ENCODE measurements at places on chromosomes 6 and 20. TPM values are rescaled to one million over a fixed set of nuclear protein-coding genes. Genes with fewer than 3 reads are reported as not detected.
A peak's percentile ranks its signal among the peaks of the same experiment; 100 is the strongest.

Gene HEY2
- not detected for total RNA-seq

Gene RALGAPA2
- total RNA-seq: 28.8 TPM

Gene C4A
- total RNA-seq: 4.0 TPM

Gene SFTA2
- not detected for total RNA-seq

Gene ROS1
- not detected for total RNA-seq

Gene FAM209B
- 1.3 TPM for total RNA-seq

Gene BTN3A1
- total RNA-seq: 279 TPM

DNA sequence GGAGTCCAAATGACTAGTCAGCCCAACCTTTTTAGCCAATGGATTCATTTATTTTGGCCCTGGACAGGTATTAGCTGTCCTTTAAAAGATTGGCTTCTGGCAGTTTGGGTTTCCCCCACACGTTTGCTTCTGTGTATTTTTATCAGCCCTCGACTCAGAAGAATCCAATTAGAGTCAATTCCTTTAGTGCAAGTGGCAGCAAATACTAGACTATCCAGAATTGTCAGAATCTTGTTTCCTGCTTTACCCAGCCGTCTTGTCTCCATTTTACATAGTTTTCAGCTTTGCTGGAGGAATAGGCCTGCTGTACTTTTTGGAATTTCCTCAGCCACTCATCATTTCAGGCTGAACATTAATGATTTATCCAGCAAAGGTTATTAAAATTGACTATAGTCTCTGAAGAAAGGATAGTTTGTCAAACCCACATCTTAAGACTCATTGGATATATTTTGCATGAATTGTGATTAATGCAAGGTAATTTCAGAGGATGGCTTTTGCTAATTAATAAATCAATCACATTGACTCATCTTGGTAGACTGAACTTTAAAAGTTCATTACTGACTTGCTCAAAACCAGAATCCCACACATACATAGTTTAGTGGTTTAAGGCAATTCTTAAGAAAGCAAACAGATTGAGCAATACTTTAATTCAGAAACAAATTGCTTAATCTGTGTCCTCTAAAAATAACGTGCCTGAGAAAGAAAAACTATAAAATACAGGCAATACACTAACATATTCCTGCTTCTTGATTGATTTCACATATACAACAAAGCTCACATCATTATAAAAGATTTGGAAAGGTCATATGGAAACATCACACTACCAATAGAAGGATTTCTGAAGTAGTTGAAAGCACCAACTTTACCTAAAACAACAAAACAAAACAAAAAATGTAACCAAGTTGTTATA, 62.9 kb upstream of the ZNF217 start:
- peaks cover 43% of the 10 kb centered on the region for H3K4me1 ChIP-seq
- no peaks in the 10 kb centered on the region for H3K36me3 ChIP-seq
- no peak for DNase-seq
- no peak overlapping the region for H3K27ac ChIP-seq
- no peaks in the 10 kb centered on the region for H3K27me3 ChIP-seq

- peak; percentile 17 for DNase-seq
- H3K4me3 ChIP-seq: peak overlapping the region; percentile 82
- peaks cover 30% of the 10 kb centered on the region for H3K4me1 ChIP-seq
- no peaks in the 10 kb centered on the region for H3K36me3 ChIP-seq
- no peaks in the 10 kb centered on the region for H3K27me3 ChIP-seq
Observed at GRCh38 chr20:53595018-53595378, 1.4 kb upstream of the ZNF217 start.

DNA sequence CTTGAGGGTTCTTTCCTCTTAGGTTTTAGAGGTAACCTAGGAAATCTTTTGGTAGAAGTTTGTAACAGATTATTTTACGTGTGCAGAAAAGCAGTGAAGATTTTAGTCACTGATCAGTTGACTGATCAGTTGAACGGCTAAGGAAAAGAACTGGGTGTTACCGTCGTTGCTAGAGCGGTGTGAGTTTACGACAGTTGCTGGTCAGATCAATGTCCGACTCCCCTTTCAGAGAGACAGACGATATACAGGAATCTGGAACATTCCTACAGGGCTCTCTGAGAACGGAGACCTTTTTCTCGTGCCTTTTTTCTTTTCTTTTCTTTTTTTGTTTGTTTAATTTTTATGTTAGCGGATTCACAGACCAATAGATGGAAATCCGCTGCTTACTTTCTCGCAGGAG, 132.1 kb upstream of the ZNF184 start:
- no peaks in the 10 kb centered on the region for H3K36me3 ChIP-seq
- peak overlapping the region; percentile 32 for H3K4me3 ChIP-seq
- peaks cover 39% of the 10 kb centered on the region for H3K27me3 ChIP-seq
- H3K27ac ChIP-seq: no peak overlapping the region
- DNase-seq: no peak
- H3K4me1 ChIP-seq: peaks cover 6% of the 10 kb centered on the region

- no peaks in the 10 kb centered on the region for H3K27me3 ChIP-seq
- H3K27ac ChIP-seq: no peak overlapping the region
- DNase-seq: no peak
- H3K4me1 ChIP-seq: peaks cover 4% of the 10 kb centered on the region
- H3K36me3 ChIP-seq: no peaks in the 10 kb centered on the region
- no peak overlapping the region for H3K4me3 ChIP-seq
Observed at GRCh38 chr6:119328892-119329793, 20.4 kb downstream of the MAN1A1 start.

DNA sequence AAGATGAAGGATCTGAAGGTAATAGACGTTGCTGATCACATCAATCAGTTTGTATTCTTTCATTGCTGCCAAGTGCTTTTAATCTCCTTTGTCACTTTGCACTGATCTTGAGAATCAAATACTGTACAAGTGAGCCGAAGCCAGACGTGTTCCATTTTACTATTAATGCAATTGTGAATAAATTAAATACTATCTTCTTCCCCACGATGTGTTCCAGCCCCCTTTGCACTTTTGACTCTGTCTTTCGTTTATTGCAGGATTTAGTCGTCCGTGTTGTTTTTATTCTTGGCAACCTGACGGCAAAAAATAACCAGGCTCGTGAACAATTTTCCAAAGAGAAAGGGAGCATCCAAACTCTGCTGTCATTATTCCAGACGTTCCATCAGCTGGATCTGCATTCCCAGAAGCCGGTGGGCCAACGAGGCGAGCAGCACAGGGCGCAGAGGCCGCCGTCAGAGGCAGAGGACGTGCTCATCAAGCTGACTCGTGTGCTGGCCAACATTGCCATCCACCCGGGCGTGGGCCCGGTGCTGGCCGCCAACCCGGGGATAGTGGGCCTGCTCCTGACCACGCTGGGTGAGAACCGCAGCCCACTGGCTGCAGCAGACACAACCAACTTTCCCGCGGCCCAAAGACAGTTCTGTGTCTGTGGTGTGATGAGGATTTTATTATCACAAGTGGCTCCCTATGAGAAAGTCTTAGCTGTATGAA, 104.7 kb downstream of the ARMC2 start:
- no peak overlapping the region for H3K4me3 ChIP-seq
- no peak for DNase-seq
- no peaks in the 10 kb centered on the region for H3K4me1 ChIP-seq
- no peaks in the 10 kb centered on the region for H3K36me3 ChIP-seq
- no peaks in the 10 kb centered on the region for H3K27me3 ChIP-seq
- H3K27ac ChIP-seq: no peak overlapping the region
